HFFc6 (cell line): ENCODE measurements at places on chromosomes 2 and 18. TPM values are rescaled to one million over a fixed set of nuclear protein-coding genes. Genes with fewer than 3 reads are reported as not detected.

GMCL1 gene
- total RNA-seq, result 7.3 to 8.8 TPM (median 8.2 TPM) in 3 replicates

FARP2 gene
- 39.2 and 39.4 TPM in 2 replicates for total RNA-seq

LYPD6B gene
- 23.6 to 87.8 TPM (median 65.5 TPM) in 3 replicates for total RNA-seq

RNU2-63P gene
- 12.9 to 16.8 TPM (median 14.5 TPM) in 3 replicates for total RNA-seq

CBLN2 gene
- not detected in 3 replicates for total RNA-seq

CHRND gene
- total RNA-seq, result not detected in 3 replicates

CELF4 gene
- total RNA-seq, result not detected in 3 replicates

STK39 gene
- 27.7 to 33.7 TPM (median 32.6 TPM) in 3 replicates for total RNA-seq

RIT2 gene
- not detected in 3 replicates for total RNA-seq

TOGARAM2 gene
- total RNA-seq, result not detected in 2 replicates

ACMSD gene
- not detected in 2 replicates for total RNA-seq

PPP1R1C gene
- not detected in 3 replicates for total RNA-seq

DARS1 gene
- 72.0 to 75.2 TPM (median 72.6 TPM) in 3 replicates for total RNA-seq

EMILIN1 gene
- 153 to 196 TPM (median 154 TPM) in 3 replicates for total RNA-seq

SULT1C4 gene
- total RNA-seq, result not detected in 3 replicates

RNF181 gene
- 147 to 160 TPM (median 160 TPM) in 3 replicates for total RNA-seq

SLC9A4 gene
- not detected in 2 replicates for total RNA-seq

DHRS9 gene
- total RNA-seq, result not detected in 3 replicates

KLHL29 gene
- total RNA-seq, result 8.7 to 9.7 TPM (median 9.4 TPM) in 3 replicates

CEP68 gene
- total RNA-seq, result 6.4 to 7.4 TPM (median 6.4 TPM) in 3 replicates

MSTN gene
- not detected in 3 replicates for total RNA-seq

ATP6V1C2 gene
- not detected in 3 replicates for total RNA-seq

RTN4 gene
- total RNA-seq, result 849 to 972 TPM (median 940 TPM) in 3 replicates

WDFY1 gene
- total RNA-seq, result 35.4 to 45.3 TPM (median 37.8 TPM) in 3 replicates

CTDSP1 gene
- 78.4 to 82.7 TPM (median 82.0 TPM) in 3 replicates for total RNA-seq

SKOR2 gene
- not detected in 3 replicates for total RNA-seq

CFAP221 gene
- not detected in 3 replicates for total RNA-seq

DTNA gene
- 0.77 to 1.6 TPM (median 1.2 TPM) in 3 replicates for total RNA-seq

SPHKAP gene
- total RNA-seq, result 0.52 to 0.92 TPM (median 0.84 TPM) in 3 replicates

DSG2 gene
- not detected in 3 replicates for total RNA-seq

M1AP gene
- total RNA-seq, result 0.15 to 0.34 TPM (median 0.17 TPM) in 3 replicates

RTP5 gene
- total RNA-seq, result not detected in 3 replicates

CAPN14 gene
- 0.11 to 0.15 TPM (median 0.14 TPM) in 3 replicates for total RNA-seq

PSMA8 gene
- not detected in 3 replicates for total RNA-seq

C2orf78 gene
- not detected in 3 replicates for total RNA-seq

FBXO41 gene
- total RNA-seq, result 0.86 and 1.2 TPM in 2 replicates

FER1L5 gene
- total RNA-seq, result not detected in 3 replicates

TXNDC2 gene
- 0.18 TPM in 2 of 3 replicates, not detected in the other for total RNA-seq

MYO5B gene
- 0.13 TPM in 1 of 3 replicates, not detected in the others for total RNA-seq

CACNB4 gene
- total RNA-seq, result 0.12 TPM in 1 of 3 replicates, not detected in the others

DNAH6 gene
- total RNA-seq, result 0.03 to 0.05 TPM (median 0.03 TPM) in 3 replicates

ACADL gene
- not detected in 3 replicates for total RNA-seq

LYPD1 gene
- 1.5 to 10.3 TPM (median 2.5 TPM) in 3 replicates for total RNA-seq
